Right renal pelvis (tissue), 4 donors: ENCODE measurements at places on chromosomes 2 and 18. TPM values are rescaled to one million over a fixed set of nuclear protein-coding genes. Genes with fewer than 3 reads are reported as not detected.

The ANKRD62 gene
- polyA plus RNA-seq = 0.10 TPM

The MAP3K19 gene
- 0.73 TPM for polyA plus RNA-seq

The FHOD3 gene
- polyA plus RNA-seq = 46.8 TPM

The MYO3B gene
- polyA plus RNA-seq = 9.5 TPM

The PPP1R1C gene
- polyA plus RNA-seq = 2.0 TPM

The AGFG1 gene
- polyA plus RNA-seq = 80.9 TPM

The NCKAP5 gene
- 8.4 TPM for polyA plus RNA-seq

DNA sequence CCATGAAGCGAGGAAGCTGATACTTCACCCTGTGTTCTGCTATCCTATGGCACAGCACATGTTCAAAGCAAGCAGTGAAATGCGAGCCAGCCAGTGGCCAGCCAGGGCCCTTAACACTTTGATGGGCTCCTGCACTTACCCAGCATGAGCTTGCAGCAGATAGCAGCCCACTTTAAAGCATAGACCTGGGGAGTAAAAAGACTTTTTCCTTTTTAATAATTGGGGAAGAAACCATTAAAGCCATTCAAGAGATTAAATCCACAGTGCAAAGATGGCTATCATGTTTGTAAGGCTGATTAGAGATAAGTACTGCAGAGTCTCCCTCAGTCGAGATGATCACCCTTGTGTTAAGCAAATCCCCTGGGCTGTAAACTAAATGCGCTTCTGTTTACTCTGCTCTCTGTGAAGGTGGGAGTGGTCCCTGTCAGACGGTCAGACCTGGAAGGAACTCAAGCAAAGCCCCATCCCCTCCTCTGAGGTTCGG is 15.7 kb downstream of the CCBE1 start:
- no peak for DNase-seq

- no peak for DNase-seq
Observed at GRCh38 chr2:220005362-220005761, 377.9 kb downstream of the SLC4A3 start.

DNA sequence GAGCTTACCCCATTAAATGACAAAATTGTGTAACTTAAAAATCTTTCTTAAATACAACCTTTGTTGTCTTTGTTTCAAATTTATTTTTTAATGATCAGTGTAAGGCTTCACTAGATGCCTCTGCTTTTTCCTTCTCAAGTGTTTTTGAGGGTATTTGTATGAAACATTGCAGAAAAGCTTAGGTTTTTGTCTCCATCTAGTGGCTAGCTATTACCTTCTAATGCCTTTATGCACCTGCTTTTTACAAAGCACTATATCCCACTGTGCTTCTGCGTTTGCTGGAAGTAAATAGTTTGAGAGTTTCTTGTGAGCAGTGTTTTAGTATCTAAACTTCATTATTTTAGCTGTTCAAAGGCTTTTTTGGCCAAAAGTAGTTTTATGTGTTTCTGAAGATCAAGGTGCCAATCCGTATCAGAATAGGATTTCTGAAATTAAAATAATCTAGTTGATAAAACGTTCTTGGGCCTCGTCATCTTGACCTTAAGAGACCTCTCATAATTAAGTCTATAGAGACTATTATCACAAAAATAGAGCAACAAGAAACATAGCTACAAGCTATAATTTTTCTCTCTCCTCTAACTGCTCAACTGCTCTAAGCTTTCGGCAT is 47.0 kb downstream of the IWS1 start:
- peak; percentile 31 for DNase-seq

- DNase-seq = peak; percentile 7
Observed at GRCh38 chr18:28735731-28736130, 558.8 kb upstream of the CDH2 start.

DNA sequence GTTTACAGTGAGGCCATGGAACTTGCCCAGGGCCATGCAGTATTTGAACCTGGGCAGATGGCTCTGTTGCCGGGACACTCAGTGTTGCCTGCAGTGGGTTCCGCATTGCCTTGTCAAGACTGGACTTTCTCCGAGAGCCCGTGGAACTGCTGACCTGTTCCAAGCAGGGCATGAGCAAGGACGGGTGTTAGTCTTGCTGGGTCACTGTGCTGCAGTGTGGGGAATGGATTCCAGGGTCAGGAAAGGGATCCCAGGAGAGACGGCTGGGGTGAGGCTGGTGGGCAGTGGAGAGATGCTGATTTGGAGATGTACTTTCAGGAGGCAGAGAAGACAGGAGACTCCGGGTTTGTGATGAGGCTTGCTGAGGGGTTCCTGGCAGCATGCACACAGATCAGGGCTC is 348.7 kb upstream of the HS6ST1 start:
- DNase-seq = no peak

DNA sequence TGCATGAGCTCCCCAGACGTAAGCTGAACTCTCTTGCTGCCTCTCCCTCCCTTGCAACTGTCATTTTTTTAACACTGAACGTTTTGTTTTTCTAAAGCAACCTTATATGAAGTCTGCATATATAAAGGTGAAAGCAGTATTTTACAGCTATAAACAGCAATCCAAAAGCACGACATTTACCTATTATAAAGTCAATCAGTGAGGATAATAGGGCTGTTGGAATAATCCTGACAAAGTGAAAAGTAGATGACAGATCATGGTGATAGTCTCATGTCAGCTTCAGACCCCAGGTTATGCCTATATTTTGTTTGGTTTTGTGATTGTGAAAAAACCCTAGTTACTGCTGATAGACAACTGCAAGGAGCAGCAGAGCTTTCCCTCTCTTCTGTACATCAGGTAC is 195.8 kb downstream of the TNS1 start:
- DNase-seq = no peak

GRCh38 chr2:56335101-56335500 is 151.3 kb downstream of the CCDC85A start:
- no peak for DNase-seq

DNA sequence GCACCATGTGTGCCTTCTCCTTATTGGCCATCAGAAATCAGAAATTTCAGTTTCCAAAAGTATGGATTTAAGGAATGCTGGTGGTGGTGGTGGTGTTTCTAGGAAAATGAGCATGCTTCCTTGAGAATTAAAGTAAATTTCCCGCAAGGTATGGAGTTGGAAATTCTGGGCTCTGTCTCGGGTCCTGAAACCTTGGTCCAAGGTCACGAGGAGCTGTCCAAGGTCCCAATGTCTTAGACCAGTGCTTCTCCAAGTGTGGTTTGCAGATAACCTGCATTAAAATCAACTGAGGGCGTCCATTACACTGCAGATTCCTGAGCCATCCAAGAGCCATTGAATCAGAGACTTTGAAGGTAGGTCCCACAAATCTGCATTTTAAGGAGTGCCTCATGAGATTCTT is 210.9 kb upstream of the PKDCC start:
- DNase-seq = peak; percentile 75

DNA sequence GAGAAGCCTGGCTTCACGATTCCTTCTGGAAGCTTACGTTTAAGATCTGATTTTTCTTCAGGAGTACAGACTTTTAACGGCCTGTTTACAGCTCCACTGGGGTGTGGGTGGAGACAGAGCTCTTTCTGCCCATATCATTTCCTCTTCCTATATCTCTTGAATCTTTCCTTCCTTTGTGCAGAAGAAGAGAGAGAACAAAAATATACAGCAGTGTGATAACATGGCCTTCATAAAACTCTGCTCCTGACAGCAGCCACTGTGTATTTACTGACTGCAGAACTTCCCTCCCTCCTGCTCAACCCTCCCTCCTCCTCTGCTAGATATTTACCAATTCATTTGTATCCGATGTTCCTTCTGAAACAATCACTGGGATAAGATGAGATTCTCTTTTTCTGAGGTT is 34.1 kb upstream of the REEP1 start:
- DNase-seq = no peak

DNA sequence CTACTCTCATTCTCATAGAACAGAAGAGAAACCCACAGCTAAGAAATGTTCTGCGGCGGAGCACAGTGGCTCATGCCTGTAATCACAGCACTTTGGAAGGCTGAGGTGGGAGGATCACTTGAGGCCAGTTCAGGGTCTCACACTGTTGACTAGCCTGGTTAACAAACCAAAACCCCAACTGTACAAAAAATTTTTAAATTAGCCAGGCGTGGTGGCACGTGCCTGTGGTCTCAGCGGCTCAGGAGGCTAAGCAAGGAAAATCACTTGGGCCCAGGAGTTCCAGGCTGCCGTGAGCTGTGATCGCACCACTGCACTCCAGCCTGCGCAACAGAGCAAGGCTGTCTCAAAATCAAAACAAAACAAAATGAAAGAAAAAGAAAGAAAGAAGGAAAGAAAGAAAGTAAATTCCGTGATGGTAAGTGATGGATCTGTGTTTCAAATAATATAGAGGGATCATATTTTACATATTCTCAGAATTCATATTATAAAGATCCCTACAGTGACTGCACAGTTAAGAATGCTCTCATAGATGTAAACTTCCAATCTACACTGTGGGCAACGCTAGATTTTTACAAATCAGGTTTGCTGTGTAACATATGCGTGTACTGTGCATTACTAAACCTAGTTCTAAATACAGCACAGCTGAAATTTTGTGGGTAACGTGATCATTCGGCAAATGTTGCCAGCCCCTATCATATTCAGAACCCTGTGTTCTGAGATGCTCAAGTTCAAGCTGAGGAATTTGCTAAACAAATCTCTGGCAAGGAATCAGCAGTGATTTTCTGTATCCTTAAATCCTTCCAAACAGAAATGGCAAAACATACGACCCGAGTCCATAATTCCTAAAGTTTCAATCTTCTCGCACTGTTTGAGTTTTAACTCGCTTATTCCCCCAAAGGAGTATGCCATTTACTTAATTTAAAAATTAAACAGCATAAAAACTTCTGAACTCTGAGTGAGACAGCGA is 1.2 kb upstream of the RAB12 start:
- DNase-seq = no peak

GRCh38 chr2:216006164-216006663 is 7.1 kb downstream of the MREG start:
- no peak for DNase-seq

DNA sequence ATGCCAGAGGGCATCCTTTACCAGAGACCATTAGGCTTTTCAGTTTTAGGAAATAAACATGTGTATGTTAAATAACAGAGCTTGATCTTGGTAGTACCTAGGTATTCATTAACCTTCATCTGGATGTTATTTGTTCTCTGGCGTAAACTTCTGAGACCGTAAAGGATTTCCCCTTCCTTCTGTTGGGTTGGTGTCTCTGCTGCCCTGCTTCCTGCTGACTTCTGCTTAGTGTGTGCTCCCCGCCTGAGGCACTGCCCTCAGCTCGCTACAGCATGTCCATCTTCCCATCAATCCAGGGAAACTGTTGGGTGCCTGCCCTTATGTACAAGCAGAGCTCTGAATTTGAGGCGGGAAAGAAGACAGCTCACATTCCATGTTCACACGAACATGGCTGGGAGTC is 177.9 kb downstream of the TPGS2 start:
- no peak for DNase-seq

- no peak for DNase-seq
Observed at GRCh38 chr18:25327584-25327983, 24.4 kb downstream of the ZNF521 start.

DNA sequence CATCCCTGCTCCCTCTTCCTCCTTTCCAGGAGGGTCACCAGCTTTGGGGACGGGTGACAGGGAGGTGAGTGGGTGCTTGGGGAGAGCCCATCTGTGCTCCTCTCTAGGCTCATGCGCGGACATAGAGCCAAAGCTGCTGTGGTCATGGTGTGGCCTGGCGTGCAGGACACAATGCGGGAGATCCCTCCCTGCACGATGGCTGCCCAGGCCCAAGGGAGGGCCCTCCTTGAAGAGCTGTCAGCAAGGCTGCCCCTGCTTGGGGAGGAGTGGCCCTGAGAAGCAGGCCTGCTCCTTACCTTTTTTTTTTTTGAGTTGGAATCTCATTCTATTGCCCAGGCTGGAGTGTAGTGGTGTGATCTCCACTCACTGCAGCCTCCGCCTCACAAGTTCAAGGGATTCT is 111.4 kb downstream of the DYSF start:
- DNase-seq = no peak

DNA sequence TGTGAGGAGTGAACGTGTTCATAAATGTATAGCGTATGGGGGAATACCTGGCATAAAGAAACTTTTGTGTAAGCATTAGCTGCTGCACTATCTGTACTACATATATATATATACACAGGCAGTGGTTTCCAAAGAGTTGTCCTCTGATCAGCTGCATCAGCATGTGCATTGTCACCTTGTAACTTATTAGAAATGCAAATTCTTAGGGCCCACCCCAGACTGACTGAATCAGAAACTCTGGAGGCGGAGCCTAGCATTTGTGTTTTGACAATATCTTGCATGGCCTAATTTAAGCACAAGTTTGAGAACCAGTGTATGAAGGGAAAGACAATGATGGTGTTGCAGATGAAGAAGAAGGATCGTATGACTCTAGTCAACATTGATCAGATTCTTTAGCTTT is 299.5 kb downstream of the CCDC102B start:
- DNase-seq = no peak

- DNase-seq = no peak
Observed at GRCh38 chr18:12374401-12374800, 2.6 kb downstream of the AFG3L2 start.

- no peak for DNase-seq
Observed at GRCh38 chr2:144495227-144496091, 24.5 kb downstream of the ZEB2 start.

- DNase-seq = no peak
Observed at GRCh38 chr2:134463699-134464022, 209.8 kb downstream of the MGAT5 start.

DNA sequence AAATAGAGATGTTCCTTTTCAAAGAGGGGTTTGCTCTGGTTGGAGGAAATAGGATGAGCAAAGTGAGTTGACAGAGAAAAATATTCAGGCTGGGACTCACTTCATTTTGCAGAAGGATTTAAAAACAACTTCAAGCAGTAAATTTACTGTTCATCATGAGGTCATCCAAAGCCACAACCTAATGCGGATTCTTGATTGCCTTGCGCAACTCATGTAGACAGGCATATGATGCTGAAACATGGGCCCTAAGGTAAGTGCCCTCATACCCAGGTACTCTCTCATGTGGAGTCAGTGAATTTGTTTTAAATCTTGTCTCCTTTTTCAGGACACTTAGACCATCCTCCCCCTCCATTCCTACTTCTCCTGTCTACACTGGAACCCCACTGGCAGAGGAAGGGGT is 51.9 kb upstream of the LYPD1 start:
- no peak for DNase-seq

- no peak for DNase-seq
Observed at GRCh38 chr2:220743203-220743602, 828.9 kb downstream of the EPHA4 start.

DNA sequence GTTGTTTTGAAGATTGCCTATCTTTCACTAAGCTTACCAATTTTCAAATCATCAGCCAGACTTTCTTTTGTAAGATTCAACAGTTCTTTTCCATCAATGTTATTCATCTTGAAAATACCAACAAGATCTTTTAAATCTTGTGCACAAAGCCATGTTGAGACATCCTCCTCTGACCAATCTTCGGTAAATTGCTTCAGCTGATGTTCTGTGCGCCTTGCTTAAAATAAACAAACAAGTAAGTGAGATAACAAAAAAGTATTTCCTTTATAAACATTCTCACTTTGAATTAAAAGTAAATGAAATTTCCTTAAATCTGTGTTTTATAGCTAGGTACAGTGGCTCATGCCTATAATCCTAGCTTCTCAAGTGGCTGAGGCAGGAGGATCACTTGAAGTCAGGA is 30.3 kb downstream of the WDSUB1 start:
- DNase-seq = no peak
